Activated CD8-positive, alpha-beta memory T cell treated with anti-CD3 and anti-CD28 coated beads, Interleukin-2, amount 50 U/mL, for 48 hours (primary cell): ENCODE measurements at places on chromosomes 13 and 19.
A peak's percentile ranks its signal among the peaks of the same experiment; 100 is the strongest.

- DNase-seq: no peak
These were observed 36.5 kb upstream of the HMGB1 start for GRCh38 chr13:30502237-30502636.

GRCh38 chr13:95676105-95676761 is 706 bp upstream of the DNAJC3 start:
- DNase-seq: no peak

GRCh38 chr19:13037161-13037560 is 41.9 kb downstream of the NFIX start:
- no peak for DNase-seq

- peak; percentile 34 for DNase-seq
These were observed 108.6 kb downstream of the HSPH1 start for GRCh38 chr13:31053091-31053490.

- DNase-seq: no peak
These were observed 1.7 kb downstream of the ATP13A1 start for GRCh38 chr19:19661675-19662251.

GRCh38 chr19:46890423-46891170 is 29.8 kb downstream of the ARHGAP35 start:
- no peak for DNase-seq

DNA sequence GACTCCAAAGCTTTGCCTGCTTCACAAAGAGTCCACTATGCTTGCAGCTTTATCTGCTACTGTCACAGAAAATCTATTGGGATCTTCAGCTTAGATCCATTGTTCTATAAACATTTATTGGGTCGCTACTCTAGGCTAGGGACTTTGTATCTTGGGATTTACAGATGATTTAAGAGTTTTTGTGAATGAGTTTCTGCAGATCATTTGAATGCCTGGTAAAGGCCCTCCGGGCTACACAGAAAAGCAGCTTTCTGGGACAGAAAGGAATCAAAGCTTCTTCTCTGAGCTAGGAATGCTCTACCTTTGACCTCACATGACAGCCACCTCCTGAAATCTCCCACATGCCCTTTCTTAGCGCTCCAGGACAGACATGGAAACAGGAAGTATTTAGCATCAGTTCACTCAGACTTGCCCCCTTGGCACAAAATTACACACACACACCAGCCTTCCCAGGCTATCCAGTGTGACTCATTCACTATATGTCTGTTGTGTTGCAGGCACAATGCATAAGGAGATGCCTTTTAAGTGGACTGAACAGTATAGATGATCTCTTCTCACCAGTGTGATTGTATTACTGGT is 492.4 kb downstream of the DACH1 start:
- no peak for DNase-seq

DNA sequence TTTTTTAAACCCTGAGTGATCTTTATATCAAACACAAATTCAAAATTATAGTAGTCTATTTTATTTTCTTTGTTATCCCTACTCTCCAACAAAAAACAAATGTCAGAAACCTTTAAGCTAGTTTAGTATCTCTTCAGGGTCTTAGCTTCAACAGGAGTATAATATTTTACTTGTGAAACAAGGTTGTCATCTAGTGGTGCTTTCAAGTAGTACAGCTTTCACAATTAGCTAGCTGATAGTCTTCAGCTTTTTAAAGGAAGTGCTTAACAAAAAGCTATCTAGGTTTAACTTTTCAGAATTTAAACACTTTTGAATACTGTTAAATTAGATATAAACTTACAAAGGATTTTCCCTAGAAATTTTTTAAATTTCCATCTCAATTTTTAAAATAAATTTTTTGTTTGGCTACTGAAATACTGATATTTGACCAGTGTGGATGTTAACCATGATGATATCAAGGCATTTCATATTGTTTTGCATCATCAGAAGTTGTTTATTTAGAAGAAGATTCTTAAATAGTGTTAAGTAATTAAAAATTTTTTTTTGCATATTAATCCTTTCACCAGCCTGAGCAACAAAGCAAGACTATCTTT is 34.2 kb downstream of the TDRD3 start:
- no peak for DNase-seq

- no peak for DNase-seq
These were observed 9.1 kb downstream of the ZNF841 start for GRCh38 chr19:52086481-52086880.

DNA sequence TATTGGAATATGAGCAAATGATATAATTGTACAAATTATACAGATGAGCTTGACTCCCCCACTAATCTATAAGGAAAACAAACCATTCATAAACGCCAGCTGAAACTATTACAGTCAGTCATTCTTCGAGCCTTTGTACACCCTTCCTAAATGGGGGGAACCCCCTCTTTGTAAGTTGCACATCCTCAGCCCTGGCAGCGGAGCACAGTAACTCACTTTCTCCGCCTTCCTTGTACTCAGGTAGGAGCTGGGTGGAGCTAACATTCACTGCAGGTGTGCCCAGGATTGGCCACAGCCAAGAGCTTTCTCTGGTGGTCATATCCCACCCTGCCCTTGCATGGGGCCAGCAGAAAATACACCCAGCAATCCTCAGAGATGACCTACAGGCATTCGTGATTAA is 28.6 kb downstream of the PIN1 start:
- no peak for DNase-seq

- DNase-seq: no peak
These were observed 324 bp upstream of the FBXO17 start for GRCh38 chr19:38975861-38976271.
